ENCODE measurements at places on chromosomes 2 and 18.

DNA sequence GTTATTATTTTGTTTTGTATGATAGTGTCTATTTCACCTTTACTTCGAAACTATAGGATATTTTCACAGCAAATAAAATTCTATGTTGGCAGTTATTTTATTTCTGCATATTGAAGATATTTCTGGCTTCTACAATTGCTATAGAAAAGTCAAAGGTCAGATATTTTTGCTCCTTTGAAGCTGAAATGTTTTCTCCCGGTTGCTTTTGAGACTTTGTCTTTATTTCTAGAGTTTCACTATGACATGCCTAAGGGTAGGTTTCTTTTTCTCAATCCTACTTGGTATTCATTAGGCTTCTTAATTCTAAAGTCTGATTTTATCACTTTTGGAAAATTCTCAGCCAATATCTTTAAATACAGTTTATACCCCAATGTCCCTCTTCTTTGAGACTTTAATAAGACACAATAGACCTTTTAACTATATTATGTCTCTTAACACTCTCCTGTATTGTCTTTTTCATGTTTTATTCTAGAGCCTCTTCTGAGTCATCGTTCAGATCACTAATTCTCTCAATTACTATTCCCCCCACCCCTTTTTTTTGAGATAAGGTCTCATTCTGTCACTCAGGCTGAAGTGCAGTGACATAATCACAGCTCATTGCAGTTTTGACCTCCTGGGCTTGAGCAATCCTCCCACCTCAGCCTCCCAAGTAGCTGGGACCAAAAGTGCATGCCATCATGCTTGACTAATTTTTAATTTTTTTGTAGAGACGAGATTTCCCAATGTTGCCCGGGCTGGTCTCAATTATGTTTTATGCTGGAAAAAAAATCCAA lies 50.5 kb downstream of the USP37 start:
- no peak for DNase-seq

DNA sequence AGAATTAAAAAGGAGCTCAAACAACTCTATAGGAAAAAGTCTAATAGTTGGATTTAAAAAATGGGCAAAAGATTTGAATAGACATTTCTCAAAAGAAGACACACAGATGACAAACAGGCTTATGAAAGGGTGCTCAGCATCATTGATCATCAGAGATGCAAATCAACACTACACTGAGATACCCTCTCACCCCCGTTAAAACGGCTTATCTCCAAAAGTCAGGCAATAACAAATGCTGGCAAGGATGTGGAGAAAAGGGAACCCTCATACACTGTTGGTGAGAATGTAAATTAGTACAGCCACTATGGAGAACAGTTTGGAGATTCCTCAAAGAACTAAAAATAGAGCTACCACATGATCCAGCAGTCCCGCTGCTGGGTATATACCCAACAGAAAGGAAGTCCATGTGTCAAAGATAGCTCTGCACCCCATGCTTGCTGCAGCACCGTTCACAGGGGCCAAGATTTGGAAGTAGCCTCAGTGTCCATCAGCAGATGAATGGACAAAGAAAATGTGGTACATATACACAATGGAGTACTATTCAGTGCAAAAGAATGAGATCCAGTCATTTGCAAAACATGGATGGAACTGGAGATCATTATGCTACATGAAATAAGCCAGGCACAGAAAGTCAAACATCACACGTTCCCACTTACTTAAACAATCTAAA lies 46.7 kb upstream of the B3GNT7 start:
- DNase-seq = no peak

DNA sequence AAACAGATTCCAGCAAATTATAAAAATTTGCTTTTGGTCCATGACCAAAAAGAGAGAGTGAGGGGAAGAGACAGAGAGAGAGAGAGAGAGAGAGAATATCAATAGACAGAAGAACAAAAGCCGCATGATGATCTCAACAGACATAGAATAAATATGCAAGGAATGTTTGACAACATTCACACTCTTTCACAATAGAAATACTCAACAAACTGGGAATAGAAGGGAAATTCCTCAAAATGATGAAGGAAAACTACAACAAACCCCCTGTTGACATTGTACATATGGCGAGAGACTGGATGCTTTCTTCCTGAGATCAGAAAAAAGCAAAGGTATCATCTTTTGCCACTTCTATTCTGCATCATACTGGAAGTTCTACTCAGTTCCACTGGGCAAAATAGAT lies 309.7 kb downstream of the RAD51AP2 start:
- no peak for DNase-seq

DNA sequence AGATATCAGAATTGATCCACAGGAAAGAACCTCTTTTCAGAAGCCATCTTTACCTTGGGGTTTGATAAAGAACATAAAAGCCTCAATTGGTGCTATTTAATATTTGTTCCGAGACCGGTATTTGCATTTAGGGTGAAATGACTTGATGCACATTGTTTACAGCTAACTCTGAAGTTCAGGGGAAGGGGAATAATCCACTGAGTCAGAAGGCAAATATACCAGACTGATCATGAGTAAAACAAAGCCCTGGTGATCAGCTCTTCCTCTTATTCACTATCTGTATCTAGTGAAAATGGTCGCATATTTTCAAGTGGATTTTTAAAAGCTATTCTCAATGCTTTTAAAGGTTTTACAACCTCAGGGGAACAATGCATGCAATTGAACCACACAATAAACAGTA lies 53.0 kb upstream of the ATP8B1 start:
- no peak for DNase-seq

- DNase-seq = no peak
Observed at GRCh38 chr18:10245031-10245845, 209.2 kb upstream of the APCDD1 start.

DNA sequence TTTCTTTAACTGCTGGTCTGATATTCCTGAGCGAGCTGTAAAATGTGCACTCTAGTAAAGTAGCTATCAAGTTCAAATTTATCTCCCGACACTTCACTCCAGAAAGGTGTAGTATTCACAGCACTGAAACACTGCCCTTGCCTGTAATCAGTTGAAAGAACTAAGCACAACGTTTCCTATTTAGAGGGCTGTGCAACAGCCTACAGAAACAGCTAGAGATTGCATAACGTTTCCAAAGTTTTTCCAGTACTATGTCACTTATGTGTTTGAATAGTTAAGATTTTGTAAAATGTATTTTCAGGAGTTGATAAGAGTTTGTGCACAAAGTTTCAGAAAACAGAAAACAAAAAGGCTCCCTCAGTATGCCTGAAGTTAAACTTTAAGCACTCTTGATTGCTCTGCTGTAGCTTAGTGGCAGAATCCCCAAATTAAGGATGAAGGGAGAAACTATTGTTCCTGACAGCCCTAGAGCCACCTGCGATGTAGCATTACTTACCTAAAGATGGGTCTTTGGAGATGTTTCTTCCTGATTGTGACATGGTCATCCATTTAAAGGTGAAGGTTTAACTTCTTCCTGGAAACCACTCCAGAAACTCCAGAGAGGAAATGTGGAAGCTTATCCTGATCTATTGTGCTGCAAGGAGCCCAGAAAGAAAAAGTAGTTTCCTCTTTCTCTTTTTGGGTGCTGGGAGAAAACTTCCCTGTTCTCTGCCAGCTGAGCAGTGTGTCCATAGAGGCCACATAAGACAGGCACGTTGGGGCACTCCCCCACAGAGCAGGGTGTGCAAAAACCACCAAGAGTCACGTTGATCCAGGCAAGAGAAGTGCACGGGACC lies 536 bp downstream of the PDE1A start:
- DNase-seq = no peak

DNA sequence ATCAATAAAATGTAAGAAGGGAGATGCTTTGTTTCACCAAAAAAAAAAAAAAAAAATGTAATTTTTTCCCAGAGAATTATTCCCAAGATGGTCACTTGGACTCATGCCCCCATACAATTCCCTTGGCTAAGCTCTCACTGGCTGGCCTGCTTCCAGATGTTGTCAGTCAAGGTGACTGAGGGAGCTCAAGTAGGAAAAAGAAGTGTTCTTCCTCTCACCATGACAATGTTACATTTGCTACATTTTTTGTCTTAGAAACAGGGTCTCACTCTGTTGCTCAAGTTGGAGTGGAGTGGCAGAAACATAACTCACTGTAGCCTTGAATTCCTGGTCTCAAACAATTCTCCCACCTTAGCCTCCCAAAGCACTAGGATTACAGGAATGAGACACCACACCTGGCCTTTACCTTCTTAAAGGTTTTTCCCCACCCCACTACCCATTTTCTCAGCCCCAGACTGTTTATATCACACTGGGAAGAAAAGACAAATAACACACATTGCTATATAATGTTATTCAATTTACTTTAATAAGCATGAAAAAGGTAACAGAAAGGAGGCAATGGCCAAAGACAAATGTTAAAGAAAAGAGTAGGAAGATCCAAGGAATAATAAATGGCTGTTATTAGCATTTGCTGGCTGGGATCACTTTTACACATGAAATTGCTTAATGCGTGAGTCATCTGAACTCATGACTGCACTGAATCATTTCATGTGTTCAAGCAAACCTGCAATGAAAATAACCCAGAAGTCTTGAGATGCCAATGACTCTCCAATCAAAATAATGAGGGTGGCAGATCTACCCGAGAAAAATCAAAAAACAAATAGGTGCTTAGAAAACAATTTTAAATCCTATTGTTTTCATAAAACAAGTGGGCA lies 45.2 kb downstream of the ACVR1 start:
- DNase-seq = no peak

- DNase-seq = no peak
Observed at GRCh38 chr2:62768615-62769014, 63.1 kb downstream of the EHBP1 start.

All from GOT3 (cell line).